ENCODE measurements at places on chromosomes 16 and 17. TPM values are rescaled to one million over a fixed set of nuclear protein-coding genes. Genes with fewer than 3 reads are reported as not detected.

The IL17C gene
- not detected for total RNA-seq

The FBXL16 gene
- 21.5 TPM for total RNA-seq

The MMP25 gene
- 35.5 TPM for total RNA-seq

The TMEM114 gene
- not detected for total RNA-seq

The STX1B gene
- 1.3 TPM for total RNA-seq

The FADS6 gene
- not detected for total RNA-seq

The NPIPA3 gene
- 6.1 TPM for total RNA-seq

The NGFR gene
- total RNA-seq: not detected

The MT1G gene
- total RNA-seq: 4.7 TPM

The ATP1B2 gene
- total RNA-seq: 0.17 TPM

The KRT14 gene
- total RNA-seq: not detected

The FZD2 gene
- total RNA-seq: not detected

The TEX19 gene
- not detected for total RNA-seq

The RCVRN gene
- total RNA-seq: not detected

The ACAP1 gene
- total RNA-seq: 785 TPM
